Activated T-cell treated with anti-CD3 and anti-CD28 coated beads, Interleukin-2, amount 50 U/mL, for 48 hours (primary cell): ENCODE measurements at places on chromosomes 4 and X.
A peak's percentile ranks its signal among the peaks of the same experiment; 100 is the strongest.

- DNase-seq, result no peak
These were observed 12.9 kb downstream of the DIPK2B start for GRCh38 chrX:45187731-45188130.

DNA sequence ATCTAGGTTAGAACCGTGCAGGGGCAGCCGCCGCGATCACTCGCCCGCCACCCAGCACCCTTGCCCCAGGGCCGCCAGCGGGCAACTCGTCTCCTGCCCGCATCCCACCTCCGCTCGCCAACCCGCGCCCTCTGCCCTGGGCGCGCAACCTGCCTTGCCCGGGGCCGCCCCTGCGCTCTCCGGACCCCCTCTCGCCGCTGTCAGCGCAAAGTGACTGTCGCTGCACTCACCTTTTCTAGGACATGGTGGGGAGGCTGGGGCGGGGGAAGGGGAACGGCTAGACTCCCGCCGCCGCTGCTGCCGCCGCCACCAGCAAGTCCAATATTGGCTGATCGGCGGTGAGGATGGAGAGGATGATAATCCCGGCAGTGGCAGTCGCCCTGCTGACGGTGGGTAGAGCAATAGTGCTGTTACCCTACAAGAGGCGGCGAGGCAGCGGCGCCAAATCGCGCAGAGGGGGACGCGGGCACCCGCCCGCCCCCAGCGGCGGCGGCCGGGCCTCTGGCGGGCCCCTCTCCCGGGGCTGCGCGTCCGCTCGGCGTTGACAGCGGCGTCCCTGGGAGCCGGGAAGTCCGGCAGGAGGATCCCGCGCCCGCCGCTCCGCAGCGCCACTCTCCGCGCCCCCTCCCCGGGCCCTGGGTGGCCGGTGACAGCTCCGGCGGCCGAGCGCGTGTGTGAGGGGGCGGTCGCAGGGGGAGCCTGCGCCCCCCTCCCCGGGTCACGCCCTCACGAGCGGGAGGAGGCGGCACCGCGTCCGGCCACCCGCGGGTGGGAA, 2.3 kb upstream of the NR3C2 start:
- DNase-seq, result peak; percentile 66

- DNase-seq, result no peak
These were observed 152.6 kb downstream of the GRIA3 start for GRCh38 chrX:123336666-123337065.

DNA sequence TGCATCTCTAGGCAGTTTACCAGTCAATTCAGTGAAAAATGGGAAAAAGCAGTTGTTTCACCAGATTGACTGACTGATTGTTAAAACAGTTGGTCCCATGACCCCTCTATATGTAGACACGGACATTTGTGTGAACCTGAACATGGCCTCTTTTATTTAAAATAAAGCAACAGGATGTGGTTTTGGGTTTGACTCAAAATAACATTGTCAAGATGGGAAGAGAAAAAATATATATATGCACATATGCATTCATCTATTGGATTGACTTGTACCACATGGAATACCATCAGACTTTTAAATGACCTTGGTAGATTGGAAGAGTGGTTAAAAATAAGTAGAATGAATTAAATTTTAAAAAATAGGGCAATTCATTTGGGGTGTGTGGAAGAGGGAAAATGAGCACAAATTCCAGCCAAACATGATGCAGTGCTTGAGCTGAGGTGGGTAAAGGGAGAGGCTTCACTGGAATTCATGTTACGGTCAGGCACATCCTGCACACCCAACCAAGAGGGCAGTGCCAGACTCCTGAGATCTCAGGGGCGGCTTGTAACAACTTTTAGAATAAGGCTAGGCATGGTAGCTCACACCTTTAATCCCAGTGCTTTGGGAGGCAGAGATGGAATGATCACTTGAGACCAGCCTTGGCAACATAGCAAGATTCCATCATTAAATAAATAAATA, 560.7 kb upstream of the TENM3 start:
- no peak for DNase-seq

- no peak for DNase-seq
These were observed 21.8 kb upstream of the JADE1 start for GRCh38 chr4:128787509-128788311.

DNA sequence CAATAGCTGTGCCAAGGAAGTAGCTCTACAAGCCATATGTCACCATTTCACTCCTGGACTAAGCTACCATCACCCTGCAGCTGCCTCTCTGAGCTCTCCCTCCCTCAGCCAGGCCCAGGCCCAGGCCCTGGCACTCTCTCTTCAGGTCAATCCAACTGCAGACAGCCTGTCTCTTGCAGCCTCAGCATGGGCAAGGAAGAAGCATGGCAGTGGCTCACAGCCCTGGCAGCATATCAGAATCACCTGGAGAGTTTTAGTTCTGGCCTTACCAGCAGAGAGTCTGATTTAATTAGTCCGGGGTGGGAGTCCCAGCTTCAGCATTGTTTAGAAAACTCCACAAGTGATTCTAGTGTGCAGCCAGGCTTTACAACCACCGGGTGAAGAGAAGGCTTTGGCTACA, 31.5 kb downstream of the NALF2 start:
- DNase-seq, result no peak

DNA sequence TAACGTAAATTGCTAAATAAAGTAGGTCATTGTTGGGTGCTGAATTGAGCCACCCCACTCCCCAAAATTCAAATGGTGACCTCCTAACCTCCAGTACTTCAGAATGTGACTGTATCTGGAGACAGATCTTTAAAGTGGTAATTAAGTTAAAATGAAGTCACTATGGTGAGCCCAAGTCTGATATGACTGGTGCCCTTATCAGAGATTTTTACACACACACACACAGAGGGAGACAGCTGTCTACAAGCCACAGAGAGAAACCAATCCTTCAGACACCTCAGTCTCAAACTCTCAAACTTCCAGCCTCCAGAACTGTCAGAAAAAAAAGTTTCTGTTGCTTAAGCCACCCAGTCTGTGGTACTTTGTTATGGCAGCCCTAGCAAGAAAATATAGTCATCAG, 879.2 kb upstream of the INTU start:
- no peak for DNase-seq

- no peak for DNase-seq
These were observed 17.7 kb upstream of the GPC3 start for GRCh38 chrX:134002921-134003615.

DNA sequence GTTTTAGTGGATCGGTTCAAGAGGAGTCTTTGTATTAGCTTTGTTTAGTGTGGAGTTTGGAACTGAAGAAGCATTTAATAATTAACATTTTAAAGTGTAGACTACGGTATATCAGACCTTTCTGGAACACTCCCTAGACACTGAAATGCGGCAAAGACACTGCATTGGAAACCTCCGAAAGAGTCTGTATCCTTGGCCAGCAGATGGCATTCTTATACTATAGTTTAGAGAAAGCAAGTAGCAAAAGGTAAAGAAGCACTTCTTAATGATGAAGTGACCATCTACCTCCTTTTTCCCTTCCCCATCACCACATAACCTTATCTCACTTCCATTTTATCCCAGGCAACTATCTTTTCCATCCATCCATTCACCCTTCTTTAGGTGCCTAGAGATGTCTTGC, 7.6 kb downstream of the FABP2 start:
- DNase-seq, result no peak

GRCh38 chr4:150126201-150126863, 48.1 kb downstream of the DCLK2 start:
- DNase-seq, result no peak
